GM23248 (cell line): ENCODE measurements at places on chromosomes 2 and 18. TPM values are rescaled to one million over a fixed set of nuclear protein-coding genes. Genes with fewer than 3 reads are reported as not detected.

DNA sequence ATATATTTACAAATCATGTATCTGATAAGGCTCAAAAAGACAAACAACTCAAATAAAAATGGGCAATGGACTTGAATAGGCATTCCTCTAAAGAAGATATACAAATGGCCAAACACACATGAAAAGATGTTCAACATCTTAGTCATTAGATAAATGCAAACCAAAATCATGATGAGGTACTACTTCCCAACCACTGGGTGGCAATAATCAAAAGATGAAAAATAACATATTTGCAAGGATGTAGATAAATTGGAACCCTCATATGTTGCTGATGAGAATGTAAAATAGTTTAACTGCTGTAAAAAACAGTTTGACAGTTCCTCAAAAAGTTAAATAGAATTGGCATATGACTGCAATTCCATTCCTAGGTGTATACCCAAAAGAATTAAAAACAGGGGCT lies 132.3 kb downstream of the TTC32 start:
- DNase-seq = peak; percentile 53

DNA sequence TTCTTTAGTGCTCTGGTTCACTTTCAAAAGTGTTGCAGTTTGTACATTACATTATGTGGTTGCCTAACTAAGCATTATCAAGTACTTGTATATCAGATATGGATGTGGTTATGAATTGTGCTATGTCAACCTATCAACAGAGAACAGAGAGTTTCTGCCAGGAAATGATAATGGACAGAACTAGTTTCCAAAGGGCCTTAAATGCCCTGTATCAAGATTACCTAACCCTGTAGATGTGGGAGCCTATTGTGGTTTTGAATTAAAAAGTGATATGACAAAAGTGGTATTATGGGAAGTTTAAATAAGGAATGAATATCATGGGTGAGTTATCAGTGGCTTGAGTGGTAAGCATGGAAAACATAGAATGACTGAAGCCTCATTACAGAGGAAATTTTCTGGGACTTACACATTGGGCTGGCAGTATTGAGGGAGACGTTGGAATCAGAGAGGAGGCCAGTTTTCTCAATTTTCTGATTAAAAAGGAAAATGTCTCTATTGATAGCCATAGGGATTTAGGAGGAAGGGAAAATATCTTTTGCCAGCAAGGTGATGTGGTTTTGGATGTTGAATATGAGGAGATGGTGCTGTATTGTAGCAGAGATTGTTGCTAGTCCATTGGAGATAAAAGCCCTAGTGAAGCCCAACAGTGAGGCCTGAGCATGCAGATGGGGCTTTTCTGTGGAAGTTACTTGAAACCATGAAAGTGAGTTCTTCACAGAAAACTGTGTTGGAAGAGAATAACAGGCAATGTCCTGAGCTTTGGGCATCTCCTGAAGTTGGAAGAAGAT lies 140.7 kb downstream of the TTC27 start:
- no peak for DNase-seq

- peak; percentile 25 for DNase-seq
These were observed 142.9 kb upstream of the FIGN start for GRCh38 chr2:163878718-163879117.

The GRB14 gene
- total RNA-seq = not detected in 2 replicates

- peak; percentile 66 for DNase-seq
These were observed 174.2 kb upstream of the OSR1 start for GRCh38 chr2:19532547-19533196.

GRCh38 chr2:31382452-31383120 lies 32.0 kb downstream of the XDH start:
- DNase-seq = peak; percentile 43

DNA sequence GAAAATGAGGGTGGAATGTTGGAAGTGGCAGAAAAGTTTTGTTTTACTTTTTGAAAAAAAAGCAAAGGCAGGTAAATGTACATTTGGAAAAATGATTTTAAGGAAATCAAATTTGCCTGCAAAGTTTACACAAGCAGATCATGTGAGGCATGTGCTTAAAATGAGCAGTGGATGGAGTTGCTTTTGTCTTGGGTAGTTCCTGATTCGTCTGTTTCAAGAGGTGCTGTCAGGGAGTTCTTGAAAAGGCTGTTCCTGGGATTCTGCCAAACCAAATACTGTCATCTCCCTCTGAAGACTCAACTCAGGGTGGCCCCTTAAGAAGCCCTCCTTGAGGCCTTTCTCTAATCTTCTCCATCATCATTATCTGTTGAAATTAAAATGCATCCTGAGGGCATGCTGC lies 59.0 kb downstream of the TACR1 start:
- no peak for DNase-seq

DNA sequence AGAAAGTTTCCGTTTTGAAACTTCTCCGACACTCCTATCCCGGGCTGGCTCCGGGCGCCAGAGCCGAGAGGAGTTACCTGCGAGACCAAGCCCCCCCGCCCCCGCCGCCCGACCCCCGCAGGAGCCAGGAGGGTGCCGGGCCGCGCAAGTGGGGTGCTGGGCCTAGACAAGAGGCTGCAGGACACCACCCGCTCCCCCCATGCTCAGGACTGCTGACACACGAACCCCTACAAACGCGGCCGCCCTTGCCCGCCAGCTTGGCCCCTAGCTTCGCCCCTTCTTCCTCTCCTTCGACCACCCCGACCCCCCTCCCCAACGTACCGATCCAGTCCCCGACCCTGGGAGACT lies 497 bp downstream of the PLA2R1 start:
- peak; percentile 48 for DNase-seq

GRCh38 chr18:10804126-10804525 lies 278.3 kb downstream of the NAPG start:
- no peak for DNase-seq

DNA sequence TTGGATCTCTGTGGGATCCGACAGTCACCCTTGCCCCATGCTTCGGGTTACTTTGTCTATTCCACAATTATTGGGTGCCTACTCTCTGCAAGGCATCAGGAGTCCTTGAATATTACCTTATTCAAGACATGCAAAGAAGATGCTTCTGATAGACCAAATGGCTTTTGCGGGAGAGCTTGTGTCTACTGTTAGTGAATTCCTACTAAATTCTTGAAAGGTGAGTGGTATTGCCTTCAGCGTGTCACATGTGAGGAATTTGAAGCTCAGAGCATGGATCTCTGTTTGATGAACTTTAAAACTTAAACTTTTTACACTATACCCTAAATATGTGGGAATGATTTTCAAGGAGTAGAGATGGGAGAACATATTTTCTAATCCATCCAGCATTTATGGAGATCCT lies 184.4 kb downstream of the LTBP1 start:
- DNase-seq = peak; percentile 64

DNA sequence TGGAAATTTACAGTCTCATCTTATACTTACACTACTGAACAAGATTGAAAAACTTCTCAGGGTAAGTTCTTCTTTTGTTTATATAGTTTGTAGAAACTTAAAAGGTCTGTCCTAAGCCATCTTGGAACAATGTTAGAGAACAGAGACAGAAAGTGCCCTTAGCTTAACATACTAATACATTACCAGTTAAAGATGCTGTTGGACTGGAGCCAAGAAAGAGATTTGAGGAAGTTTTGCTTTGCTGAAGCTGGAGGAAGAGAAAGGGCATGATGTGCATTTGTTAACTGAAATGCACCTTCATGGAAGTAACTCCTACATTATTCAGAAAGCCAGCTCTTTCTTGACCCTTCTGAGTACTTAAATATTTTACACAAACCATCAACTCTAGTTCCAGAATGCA lies 66.5 kb upstream of the TNFRSF11A start:
- DNase-seq = no peak

DNA sequence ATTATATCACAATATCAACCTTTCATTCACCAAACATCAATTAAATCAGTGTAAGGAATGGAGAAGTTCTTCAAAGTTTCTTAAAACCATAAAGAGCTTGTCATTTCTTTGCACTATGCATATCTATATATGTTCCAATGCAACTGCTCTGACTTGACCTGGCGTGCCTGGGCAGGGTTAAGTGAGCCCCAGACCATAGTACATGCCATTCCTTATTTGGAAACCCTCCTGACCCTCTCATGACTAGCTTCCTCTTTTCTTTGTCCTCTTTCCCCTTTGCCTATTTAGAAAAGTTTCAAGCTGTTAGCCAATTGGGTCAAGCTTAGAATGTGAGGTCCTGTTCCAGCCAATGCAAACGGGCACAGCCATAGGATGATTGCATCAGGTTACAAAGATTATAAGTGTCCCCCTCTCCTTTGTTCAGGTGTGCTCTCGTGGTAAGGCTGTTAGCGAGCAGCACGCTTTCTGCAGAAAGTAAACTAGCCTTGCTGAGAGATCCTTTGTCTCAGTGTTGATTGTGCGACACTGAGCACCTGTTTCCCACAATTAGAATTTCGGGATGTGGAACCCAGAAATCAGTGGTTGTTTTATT lies 78.2 kb upstream of the UXS1 start:
- DNase-seq = no peak

- DNase-seq = no peak
These were observed 6.4 kb upstream of the CAPN14 start for GRCh38 chr2:31223749-31224148.

GRCh38 chr2:236888794-236889780 lies 196.6 kb upstream of the COPS8 start:
- no peak for DNase-seq

GRCh38 chr18:8288472-8289195 lies 320.6 kb upstream of the RAB12 start:
- DNase-seq = no peak

The SCYGR1 gene
- total RNA-seq = not detected in 2 replicates

The RGPD3 gene
- total RNA-seq = 0.13 and 0.43 TPM in 2 replicates

DNA sequence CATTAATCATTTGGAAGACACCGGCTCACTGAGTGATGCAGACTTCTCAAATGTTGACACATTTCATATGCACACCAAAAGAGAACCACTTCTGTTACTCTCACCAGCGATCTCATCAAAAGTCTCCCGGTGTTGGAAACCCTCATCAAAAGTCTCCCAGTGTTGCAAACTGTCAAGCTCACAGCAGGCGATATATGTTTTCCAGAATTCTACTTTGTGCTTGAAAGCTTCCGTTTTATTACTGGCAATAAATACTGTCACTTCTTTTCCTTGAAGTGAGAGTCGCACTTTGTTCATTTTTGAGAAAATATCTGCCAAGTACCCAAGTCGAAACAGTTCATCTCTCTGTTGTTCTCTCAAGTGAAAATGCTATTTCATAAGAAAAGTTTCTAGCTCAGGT lies 20.5 kb downstream of the MLPH start:
- DNase-seq = no peak

DNA sequence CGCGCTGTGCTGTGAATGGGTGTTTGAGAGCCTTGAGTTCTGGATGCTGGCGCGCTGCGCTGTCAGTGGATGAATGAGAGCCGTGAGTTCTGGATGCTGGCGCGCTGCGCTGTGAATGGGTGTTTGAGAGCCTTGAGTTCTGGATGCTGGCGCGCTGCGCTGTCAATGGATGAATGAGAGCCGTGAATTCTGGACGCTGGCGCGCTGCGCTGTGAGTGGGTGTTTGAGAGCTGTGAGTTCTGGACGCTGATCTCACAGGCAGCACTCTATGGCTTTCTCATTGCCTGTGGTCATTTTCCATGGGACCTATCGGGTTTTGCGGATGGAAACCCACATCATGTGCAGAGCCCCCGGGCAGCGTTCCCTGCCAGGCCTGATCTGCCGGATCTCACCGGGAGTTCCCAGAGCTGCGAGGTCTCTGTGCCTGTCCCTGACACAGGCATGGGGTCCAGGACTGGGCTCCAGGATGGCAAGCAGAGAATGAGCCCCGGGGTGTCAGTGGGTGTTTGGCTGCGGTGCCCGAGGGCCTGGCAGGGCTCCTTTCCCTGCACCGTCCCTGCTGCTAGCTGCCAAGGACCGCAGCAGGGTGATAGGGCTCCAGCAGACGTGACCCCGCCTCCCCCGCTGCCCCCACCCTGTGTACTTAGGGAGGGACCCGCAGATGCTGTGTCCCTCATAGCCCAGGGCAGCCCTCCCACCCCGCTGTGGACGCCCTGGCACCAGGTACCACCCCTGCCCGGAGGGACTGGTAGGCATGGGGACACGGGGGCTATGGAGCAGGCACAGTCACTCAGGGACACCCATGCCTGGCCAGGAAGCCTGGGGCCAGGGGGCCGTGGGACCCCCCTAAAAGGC lies 9.7 kb downstream of the PDCD1 start:
- no peak for DNase-seq

The GALM gene
- 8.6 and 10.8 TPM in 2 replicates for total RNA-seq
